ENCODE measurements at places on chromosomes 5 and 9. TPM values are rescaled to one million over a fixed set of nuclear protein-coding genes. Genes with fewer than 3 reads are reported as not detected.

Gene GAS1
- total RNA-seq = 0.15 TPM

Gene ACER2
- 1.1 TPM for total RNA-seq

Gene FOXD4L5
- total RNA-seq = not detected

Gene NSG2
- total RNA-seq = not detected

Gene IL13
- not detected for total RNA-seq

Gene ISOC1
- 14.9 TPM for total RNA-seq

Gene NR3C1
- 364 TPM for total RNA-seq

Gene GABRP
- total RNA-seq = not detected

Gene DMRT2
- not detected for total RNA-seq

Gene GABRA6
- total RNA-seq = not detected

Gene ADAMTS19
- total RNA-seq = 3.1 TPM

Gene PCDHGA3
- total RNA-seq = not detected

Gene PLEKHG4B
- not detected for total RNA-seq

Gene GLIPR2
- 0.75 TPM for total RNA-seq

Gene CD180
- 38.0 TPM for total RNA-seq

Gene PLAC8L1
- total RNA-seq = not detected

Measured in Karpas-422 (cell line).